T47D (cell line): ENCODE measurements at places on chromosomes 3 and 15.
A peak's percentile ranks its signal among the peaks of the same experiment; 100 is the strongest.

GRCh38 chr3:96012939-96013338, 801.5 kb upstream of the EPHA6 start:
- no peak for DNase-seq

GRCh38 chr15:36832774-36833463, 253.5 kb downstream of the CDIN1 start:
- DNase-seq = no peak

DNA sequence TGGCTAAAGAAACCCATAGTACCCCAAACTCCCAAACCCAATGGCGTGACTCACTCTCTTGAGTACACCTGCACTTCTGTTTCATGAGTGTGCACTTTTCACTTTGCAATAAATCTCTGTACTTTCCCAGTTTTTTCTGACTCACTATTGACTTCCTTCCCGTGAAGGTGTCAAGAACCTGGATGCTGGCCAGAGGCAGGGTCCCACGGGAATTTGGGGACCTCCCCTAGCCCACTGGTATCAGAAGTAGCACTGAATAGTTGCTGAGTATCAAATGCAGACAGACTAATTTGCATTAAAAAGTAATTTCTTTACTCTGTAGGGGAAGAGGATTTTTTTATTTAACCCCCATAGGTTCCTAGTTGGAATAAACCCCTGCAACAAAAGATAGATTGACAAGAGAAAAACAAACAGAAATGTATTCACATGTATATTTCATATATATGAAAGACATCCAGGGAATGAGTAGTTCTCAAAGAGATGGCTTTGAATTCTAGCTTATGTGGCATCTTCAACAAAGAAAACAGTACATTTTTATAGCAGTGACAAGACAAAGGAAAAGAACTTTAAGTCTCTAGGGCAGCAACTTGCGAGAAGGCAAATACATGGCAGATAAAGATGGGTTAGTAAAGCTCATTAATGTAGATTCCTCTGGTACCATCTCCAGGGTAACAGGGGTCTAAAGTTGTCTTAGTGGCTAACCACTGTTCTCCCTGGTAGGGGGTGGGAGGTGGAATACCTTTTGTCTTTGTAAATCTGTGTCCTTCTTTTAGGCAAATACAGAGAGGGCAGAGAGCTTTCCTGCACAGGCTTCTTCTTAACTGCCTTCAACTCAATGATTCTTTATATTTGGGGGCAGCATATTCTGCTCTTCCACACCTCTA, 385.5 kb upstream of the PDZRN3 start:
- no peak for DNase-seq

GRCh38 chr15:89457086-89457485, 39.3 kb downstream of the RHCG start:
- peak; percentile 45 for DNase-seq

- no peak for DNase-seq
These were observed 256.3 kb upstream of the TMCO5A start for GRCh38 chr15:37678124-37678523.

GRCh38 chr15:65255486-65256140, 31.1 kb downstream of the PARP16 start:
- no peak for DNase-seq

DNA sequence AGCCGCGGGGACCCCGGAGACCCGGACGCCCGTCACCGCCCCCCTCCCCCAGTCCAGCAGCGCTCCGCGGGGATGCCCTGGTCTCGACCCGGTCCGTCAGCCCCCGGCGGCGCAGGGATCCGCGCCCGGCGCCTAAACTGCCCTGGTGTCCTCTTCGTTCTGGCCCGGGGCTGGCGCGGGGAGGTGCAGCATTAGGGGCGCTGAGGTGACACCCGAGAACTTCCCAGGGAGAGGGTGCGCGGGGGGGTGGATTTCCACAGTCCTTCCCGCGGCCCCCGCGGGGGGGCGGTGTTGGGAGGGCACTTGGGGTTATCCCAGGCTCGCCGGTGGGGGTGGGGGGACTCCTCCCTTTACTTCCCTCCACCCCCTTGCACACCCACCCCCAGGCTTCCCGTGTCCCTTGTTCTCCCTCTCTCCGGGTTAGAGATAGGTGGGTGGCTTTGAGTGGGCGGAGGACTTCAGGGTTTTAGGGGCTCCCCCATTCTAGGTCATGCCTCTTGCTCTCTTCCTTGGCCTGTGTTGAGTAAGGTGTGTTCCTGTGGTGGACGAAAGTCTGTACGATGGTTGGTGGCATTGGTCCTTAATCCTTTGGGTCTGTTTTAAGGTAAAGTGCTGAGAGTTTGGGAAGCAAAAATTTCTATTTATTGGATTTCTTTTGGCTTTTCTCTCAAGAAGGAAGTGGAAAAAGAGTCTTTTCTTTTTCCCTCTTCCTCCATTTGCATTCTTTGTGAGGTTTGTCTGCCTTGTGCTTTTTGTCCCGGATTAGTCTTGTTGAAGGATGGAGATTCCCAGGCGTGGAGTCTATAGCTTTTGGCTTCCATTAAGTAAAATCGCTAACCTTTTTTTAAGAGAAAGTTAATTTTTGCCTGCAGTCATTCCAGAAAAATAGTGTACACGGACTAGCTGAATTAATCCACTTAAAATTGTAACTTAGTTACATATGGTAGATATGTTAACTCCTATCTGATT, 811 bp downstream of the SKIL start:
- DNase-seq = peak; percentile 87

DNA sequence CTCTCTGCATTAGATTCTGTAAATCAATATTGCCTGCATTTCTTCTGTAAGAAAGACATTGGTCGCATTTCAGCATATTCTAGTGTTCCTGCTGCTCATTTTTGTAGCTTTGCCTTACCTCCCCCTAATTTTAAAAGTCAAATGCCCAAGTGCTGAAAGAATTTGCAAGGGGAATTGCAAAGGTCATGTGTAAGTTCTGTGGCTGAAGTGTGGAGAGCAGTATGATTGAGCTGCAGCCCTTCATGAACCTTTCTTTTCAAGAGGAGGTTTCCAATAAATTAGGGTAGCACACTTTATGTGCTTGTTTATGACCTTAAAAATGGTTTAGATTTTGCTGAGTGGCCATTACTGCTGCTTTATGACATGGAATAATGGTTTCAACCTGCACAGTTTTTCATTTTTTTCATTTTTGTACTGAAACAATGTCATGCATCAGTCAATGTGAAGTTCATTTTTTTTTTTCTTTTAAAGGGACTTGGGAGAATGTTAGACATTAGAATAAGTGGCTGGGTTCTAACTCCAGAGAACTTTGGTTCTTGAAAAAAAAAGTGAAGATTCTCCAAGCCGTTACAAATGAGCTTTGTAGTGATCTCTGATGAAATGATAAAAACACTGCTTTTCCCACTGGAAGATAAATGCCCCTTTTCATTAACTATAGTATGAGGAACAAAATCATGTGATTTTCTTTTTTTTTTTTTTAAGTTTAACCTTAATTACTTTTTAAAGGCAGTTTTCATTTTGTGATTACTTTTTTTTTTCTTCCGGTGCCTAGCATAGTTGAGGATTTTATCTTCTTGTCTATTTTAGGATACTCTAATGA, 99.6 kb downstream of the MITF start:
- DNase-seq = no peak

DNA sequence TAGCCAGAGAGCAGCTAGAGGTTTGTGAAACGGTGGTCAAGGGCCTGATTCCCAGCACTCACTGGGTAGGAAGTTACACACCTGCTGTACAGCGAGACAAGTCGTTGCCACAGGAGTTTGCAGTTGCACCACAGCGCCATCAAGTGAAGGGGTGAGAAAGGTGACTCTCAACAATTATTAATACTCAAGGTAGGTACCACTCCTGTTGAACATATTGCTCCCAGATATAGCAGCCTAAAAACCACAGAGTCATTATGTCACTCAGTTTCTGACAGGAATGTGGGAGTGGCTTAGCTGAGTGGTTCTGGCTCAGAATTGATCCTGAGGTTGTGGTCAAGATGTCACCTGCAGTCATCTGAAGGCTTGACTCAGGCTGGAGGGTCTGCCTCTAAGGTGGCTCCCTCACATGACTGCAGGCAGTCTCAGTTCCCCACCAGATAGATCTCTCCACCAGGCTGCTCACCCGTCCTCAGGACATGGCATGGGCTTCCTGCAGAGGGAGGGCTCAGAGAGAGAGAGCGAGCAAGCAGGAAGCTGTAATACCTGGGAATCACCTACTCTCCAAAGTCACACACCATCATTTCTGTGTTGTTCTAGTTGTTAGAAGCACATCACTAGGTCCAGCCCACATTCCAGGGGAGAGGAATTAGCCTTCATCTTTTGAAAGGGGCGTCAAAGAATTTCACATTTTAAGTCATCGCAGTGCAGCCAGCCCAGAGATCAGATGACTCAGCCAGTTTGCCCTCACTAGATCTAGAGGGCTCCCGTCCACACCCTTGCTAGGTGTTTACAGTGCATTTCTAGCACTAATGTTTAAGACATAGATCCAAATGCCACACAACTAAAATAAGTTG, 17.0 kb upstream of the ANO10 start:
- no peak for DNase-seq

DNA sequence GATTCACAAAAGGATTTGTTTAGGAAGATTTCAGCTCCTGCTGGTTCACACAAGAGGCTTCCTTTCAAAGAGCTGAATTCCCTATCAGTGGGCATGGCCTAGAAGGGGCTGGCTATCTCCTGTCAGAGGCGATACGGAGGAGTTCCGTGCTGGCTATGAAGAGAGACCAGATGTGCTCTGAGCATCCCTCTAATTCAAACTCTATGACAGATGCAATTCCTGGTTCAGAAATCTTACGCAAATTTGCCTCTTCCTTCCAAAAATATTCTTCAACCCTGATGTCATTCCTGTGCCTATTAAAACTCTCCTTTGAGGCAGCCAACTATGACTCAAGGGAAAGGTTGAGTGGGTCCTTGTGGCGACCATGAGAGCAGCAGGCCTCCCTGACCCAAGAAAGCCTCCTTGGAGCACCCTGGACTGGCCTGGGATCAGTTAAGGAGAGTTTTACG, 139.3 kb upstream of the HES1 start:
- DNase-seq = no peak

DNA sequence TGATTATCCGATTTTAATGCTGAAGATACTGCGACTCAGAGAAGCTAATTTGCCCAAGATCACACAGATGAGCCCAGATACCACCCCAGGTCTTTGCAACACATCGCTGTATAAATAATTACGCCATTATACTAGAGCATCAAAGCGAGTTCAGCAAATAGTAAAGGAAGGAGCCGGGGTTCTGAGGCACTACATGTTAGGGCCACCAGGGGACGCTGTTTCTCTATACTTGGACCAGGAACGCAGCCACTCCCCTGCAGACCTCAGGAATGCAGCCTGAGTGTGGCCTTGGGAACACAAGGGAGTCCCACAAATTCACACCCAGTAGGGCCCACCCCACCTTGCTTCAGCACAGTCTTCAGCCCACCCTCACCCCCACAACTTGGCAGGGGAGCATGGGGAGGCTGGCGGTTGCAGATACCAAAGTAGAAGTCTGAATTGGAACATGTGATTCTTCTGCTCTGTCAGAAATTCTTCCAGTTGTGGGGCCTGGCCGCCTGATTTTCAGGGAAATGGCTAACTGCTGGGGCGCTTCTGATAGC, 57.8 kb upstream of the RYK start:
- peak; percentile 88 for DNase-seq

DNA sequence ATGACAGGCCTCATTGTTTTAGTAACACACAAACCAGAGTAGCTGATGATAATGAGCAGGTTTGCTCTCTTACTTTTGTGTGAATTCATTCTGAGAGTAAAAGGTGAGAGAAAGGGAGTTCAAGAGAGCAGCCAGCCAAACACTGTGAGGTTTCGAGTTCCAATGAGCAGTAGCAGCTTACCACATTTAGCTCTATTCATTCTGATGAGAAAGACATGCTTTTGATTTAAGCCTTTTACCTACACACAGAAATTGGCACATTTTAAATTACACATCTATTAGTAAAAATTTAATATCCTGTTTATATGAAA, 28.0 kb downstream of the GLDN start:
- no peak for DNase-seq

DNA sequence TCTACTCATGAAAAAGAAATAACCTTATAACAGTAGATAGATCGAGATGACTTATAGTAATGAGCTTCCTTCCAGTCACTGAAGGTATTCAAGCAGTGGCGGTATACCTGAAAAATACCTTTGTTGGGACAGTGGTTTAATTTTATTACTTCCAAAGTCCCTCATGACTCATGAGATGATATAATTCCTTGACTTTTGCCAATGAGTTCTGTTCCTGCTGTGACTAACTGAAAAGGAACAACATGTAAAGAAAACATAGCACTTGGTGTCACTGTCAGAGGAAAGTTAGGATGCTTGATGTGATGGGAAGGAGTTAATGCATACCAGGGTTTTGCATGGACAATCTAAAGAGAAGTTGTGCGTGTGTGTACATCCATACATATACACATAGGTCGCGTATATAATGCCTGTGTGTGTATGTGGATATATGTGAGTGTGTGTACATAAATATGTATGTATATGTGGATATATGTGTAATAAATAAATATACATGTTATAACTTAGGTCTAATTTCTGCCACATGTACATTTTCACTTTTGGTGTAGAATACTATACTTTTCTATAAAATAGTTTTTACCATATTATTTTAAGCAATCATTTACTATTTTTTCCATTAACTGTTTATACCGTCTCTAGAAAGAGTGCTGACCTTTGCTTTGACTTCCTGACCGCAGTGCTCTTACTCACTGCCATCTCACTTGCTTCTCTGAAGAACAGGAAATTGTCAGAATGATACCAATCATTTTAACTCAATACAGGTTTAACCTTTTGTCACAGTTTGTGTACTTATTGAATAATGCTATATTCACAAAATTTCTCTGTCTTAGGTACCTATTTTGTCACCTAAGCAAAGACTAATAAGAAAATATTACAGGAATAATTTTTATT, 12.6 kb upstream of the PAK2 start:
- DNase-seq = no peak

DNA sequence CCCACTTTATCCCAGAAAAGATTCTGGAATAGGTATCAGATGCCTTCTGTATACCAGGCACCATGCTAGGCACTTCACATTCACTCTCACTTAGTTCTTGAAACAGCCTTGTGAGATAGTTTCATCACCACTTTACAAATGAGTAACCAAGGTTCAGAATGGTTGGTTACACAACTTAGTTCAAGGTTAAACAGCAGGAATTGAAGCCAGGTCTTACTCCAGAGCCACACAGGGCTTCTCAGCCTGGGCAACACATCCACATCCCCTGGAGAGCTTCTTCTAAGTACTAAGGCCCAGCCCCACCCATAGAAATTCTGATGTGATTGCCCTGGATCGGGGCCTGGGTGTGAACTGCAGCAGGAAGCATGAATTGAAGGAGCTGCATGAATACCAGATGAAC, 18.6 kb downstream of the WHAMM start:
- DNase-seq = no peak

GRCh38 chr3:48431224-48432029, 1.5 kb upstream of the PLXNB1 start:
- DNase-seq = no peak

GRCh38 chr3:175212896-175213295, 353.8 kb downstream of the NAALADL2 start:
- no peak for DNase-seq

- DNase-seq = no peak
These were observed 94.1 kb upstream of the MRPL3 start for GRCh38 chr3:131596884-131597283.

- DNase-seq = no peak
These were observed 59.5 kb downstream of the CPA3 start for GRCh38 chr3:148924562-148924961.

GRCh38 chr3:101536266-101536665, 23.3 kb upstream of the SENP7 start:
- no peak for DNase-seq

- DNase-seq = no peak
These were observed 212.5 kb downstream of the BCHE start for GRCh38 chr3:165624761-165625160.

GRCh38 chr15:33753012-33753411, 215.3 kb upstream of the CHRM5 start:
- no peak for DNase-seq
